Stimulated activated CD4-positive, alpha-beta T cell treated with anti-CD3 and anti-CD28 coated beads, Interleukin-15, amount 100 ng/mL, for 24 hours (primary cell): ENCODE measurements at places on chromosomes 7 and 10.

- no peak for DNase-seq
These were observed 33.3 kb downstream of the CD36 start for GRCh38 chr7:80671744-80672143.

- DNase-seq: peak; percentile 52
These were observed 57.6 kb downstream of the MMRN2 start for GRCh38 chr10:86899670-86900276.

GRCh38 chr7:30285536-30286284, 1.3 kb downstream of the ZNRF2 start:
- DNase-seq: peak; percentile 72

DNA sequence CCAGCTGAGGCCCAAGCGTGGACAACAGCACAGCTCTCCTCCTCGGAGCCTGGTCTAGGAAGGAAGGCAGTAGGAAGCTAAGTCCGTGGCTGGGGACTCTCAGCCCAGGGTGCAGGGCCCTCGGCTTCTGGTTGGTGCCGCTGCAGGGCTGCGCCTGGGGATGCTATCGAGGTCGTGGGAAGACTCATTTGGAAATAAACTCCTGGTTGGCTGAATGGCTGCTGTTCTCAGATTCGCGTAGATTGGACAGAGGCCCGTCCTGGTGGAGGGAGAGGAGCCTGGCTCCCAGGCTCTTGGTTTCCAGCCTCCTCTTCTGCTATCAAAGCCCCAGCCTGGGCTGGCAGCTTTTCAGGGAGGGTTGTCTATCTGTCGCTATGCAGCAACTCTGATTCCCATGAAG, 152.6 kb upstream of the FZD8 start:
- no peak for DNase-seq

DNA sequence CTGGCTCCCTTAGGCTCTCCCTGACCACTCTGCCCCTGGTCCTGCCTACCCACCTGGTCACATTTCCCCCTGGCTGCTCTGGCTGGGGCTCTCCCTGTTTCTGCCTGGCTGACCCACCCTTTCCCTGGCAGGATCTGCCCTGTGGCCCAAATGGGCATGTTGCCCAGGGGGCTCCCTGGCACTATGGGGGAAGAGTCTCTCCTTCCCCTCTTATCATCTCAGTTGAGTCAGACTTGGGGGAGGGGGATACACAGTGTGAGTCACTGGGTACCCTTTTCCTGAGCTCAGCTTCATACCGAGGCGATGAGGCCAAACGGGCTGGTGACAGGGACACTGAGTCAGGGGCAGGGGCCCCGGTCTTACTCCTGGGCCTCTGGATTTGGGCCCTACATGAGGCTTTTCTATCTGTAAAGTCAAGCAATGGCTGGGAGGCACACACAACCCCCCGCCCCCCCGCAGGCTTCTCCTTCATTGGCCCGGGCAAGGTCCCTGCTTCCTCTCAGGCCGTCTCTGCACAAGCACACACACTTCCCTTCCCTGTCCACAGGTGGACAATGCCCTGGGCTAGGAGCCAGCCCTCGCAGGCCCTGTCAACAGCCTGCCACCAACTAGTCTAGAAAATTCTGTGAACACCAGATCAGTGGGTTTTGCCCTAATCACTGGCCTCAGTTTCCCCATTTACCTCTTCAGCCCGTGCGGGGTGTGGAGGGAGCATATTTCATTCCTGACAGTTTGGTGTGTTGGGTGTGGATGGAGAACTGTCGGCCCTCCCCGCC, 627 bp upstream of the FLNC start:
- DNase-seq: no peak

DNA sequence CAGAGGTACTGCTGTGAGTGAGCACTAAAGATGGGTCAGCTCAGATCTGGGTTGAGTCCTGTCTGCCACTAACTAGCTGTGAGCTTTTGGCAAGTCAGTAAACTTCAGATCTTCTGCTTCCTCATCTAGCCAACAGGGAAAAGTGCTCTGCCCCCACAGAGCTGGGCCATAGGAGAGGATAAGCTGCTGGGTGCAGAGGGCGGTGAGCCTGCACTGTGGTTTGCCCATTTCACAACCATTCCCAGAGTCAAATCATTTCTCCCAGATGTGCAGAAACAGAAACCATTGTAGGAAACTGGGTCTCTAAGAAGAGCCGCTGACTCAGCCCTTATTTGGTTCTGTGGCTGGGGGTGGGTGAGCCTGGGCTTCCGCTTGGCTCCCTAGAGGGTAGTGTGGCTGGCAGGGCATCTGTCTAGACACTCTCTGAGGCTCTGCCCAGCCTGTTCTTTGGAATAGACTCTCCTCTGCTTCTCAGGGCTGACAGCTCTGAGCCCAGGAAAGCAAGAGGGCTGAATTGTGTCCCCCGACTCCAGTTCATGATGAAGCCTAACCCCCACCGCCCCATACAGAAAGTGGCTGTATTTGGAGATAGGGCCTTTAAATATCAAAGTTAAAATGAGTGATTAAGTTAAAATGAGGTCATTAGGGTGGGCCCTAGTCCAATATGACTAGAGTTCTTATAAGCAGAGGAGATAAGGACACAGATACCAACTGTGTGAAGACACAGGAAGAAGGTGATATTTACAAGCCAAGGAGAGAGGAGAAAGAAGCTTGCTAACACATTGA, 29.5 kb upstream of the ARHGAP22 start:
- DNase-seq: peak; percentile 60

DNA sequence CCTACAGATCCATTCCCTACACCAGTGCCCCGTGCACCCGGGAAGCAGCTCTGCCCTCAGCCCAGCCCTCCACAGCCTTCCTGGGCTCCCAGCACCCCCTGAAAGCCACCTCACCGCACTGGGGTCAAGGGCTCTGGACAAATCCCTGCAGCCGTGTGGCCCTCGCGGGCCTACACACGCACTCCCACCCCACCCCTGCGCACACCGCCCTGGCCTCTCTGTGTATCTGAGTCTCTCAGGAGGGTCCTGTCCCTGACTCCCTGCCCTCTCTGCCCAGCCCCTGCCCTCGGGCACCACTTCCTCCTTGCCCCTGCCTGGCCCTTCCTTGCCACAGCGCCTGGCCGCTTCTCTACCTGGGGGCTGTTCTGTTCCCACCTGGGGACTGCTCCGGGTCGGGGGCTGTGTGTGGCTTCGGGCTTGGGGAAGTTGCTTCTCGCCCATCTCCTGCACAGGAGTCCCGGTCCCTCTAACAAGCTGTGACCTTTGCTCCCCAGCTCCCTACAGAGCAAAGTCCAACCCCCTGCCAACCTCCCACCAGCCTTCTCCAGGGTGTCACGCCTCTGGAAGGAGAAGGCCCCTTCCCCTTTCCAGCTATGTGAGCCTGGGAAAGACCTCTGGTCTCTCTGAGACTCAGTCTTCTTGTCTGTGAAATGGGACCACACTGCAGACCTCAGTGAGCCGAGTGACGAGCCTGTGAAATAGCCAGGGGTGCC, 1.5 kb downstream of the TMEM184A start:
- no peak for DNase-seq

DNA sequence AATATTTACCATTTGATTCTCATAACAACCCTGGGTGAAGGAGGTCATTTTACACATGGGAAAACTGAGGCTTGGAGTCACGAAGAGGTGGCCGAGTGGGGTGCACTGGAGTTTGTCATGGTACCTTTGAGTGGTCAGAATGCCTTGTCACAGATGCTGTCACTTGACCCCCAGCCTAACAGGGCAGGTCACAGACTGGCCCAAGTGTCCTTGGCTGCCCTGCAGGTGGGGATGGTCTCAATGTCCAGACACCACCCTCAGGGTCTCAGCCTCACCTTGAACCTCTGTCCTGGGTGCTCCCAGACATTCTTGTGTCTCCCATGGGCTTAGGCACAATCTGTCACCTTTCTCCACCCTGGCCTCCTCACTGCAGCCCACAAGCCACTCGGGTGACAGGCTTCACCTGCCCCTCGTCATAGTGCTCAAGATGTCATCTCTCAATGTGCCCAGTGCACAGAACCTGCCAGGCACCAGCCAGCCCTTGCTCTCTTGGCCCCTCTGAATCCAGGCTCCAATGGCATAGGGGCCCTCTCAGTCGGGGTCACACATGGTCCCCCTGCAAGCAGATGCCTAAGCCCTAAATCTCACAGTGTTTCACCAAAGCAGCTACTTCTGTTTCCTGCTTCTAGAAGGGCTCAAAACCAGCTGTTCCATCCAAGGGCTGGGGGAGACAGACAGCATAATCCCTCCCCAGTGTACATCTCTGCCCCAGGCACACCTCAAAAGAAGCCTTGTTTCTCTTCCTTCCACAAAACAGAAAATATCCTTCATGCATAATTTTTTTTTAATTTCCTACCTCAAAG, 76.8 kb upstream of the NANOS1 start:
- DNase-seq: no peak

DNA sequence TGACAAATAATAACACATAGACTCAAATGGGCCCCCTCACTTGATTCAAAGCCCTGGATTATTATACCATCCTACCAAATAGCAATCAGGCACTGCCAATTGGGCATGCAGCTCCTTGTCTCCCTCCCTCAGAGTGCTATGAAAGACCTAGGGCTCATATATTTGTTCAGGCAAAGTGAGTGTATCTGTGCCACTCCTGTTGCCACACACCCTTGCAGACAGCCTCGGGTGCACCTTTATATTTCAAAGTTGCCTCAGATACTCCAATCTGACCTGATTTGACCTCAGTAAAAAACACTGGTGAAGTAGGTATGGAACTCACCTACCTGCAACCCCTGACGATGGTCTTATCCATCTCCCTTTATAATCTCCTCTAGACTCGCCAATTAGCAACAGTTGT, 3.0 kb upstream of the NAMPT start:
- DNase-seq: no peak

- DNase-seq: no peak
These were observed 70.9 kb downstream of the HHEX start for GRCh38 chr10:92760609-92761008.

GRCh38 chr7:44206008-44206407, 5.2 kb downstream of the YKT6 start:
- no peak for DNase-seq

GRCh38 chr7:94389381-94389780, 5.3 kb upstream of the COL1A2 start:
- DNase-seq: no peak

DNA sequence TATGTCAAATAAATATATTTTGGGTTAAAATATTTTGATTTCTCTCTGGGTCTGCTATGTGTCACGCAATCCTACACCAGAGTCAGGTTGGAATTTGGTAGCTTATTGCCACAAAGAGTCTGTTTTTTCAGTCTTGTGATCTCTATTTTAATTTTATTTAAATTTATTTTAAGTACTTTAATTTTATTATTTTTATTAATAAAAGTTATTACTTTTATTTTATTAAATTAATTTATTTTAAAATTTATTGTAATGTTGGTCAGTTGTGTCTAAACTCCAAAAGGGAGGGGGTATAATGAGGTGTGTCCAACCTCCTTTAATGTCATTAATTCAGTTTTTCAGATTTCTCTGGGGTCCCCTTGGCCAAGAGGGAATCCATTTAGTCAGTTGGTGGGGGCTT, 42.8 kb upstream of the RAB18 start:
- DNase-seq: no peak

DNA sequence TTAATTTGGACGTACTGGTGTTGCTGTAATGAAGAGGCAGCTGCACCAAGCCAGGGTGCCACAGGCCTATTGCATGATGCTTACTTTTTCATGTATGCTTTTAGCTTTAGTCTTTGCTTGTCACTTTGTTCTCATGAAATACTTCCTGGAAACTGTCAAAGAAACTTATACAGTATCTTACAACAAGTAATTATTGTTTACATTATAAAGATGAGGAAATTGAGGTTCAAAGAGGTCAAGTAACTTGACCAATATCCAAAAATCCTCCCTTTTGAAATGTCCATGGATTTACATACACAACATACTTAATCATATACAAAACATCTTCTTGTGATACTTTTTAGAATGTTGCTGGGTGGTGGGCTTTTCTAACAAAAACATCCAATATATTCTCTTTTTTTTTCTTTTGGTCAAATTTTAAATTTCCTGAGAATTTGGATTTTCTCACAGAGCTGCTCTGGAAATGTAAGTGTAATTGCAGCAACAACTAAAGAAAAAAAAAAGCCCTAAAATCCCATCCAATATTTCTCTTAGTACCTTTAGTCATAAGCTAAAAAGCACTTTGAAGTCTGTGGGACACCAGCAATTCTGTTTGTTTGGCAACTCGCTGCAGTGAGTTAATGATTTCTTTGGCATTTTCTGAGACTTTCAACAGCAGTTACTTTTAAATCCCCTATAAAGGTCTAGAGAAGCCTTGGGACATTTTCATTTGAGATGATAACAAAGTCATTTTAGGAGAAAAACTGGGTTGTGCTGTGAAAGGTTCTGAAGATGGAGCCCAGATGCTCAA, 500.6 kb upstream of the IGFBP3 start:
- no peak for DNase-seq

DNA sequence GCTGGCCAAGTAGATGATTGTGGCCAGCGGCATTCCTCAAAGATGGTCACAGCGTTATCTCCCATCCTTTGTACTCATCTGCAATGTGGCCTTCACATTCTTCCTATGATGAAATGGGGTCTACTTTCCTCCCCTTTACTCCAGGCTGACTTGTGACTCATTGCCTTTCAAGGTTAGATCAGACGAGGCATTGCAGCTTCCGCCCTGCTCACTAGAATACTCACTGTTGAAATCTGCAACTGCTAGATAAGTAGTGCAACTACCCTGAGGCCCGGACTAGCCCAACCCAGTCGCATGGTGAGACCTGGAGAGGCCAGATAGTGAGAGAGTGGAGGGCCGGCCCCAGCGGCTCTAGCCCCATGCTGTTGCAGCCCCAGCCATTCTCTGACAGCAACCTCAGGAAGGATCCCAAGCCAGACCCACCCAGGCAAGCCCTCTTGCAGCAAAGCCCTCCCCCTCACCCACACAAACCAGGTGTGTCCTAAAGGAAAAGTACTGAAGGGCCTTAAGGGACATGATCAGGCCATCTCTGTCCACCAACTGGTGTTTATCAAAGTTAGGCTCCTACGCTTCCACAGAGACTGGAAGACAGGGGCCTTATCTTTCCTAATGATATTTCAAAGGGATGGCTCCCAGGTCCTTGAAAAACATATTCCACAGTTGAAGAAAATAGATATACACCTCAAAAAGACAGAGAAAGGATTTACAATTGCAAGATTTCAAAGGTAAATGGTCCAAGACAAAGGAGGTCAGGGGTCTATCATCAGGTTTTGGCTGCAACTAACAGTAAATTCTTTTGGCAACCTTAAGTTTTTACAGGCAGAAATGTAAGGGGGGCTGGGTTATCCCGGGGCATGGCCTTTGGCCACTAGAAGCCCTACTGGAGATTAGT, 107.2 kb upstream of the TRIM24 start:
- DNase-seq: no peak

- DNase-seq: no peak
These were observed 128.1 kb upstream of the LRRN3 start for GRCh38 chr7:110962826-110963225.

- no peak for DNase-seq
These were observed 14.4 kb upstream of the GJC3 start for GRCh38 chr7:99943641-99944496.

DNA sequence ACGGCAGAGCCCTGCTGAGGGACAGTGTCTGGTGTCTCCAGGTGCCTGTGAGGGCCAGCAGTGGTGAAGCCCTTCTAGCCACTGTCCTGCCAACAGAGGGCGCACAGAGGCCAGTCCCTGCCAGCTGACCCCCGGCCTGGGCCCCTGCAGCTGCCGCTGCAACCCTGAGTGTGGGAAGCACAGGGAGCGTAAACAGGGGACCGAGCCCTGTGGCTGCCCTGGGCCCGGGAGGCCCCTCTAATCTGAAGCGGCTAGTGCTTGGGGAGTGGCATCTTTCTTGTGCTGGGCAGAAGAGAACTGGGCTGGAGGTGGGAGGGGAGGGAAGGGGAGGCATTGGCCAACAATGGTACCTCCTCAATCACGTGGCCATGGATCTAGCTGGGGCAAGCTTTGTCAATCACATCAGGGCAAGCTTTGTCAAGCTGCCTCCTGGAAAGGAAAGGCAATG, 34.6 kb downstream of the TRIM8 start:
- DNase-seq: peak; percentile 44

- DNase-seq: no peak
These were observed 85.2 kb upstream of the PIK3CG start for GRCh38 chr7:106779877-106780276.
